Natural killer cell treated with Interleukin-12 subunit alpha and Interleukin-12 subunit beta and Interleukin-15 and Interleukin-18, amount 100 ng/mL, for 72 hours (primary cell): ENCODE measurements at places on chromosomes 2 and 18. TPM values are rescaled to one million over a fixed set of nuclear protein-coding genes. Genes with fewer than 3 reads are reported as not detected.

Gene FAM237A
- total RNA-seq: not detected

Gene CCDC150
- total RNA-seq: 12.0 TPM

Gene SLC23A3
- total RNA-seq: 3.3 TPM

Gene CD8B
- 8.4 TPM for total RNA-seq

Gene CYP20A1
- total RNA-seq: 25.9 TPM

Gene TGFA
- total RNA-seq: 1.6 TPM

Gene LOXL3
- 1.2 TPM for total RNA-seq

Gene NTSR2
- not detected for total RNA-seq

Gene INPP5D
- total RNA-seq: 155 TPM

Gene ATG16L1
- 78.6 TPM for total RNA-seq

Gene NFE2L2
- total RNA-seq: 71.2 TPM

Gene PROKR1
- total RNA-seq: not detected

Gene UGT1A3
- not detected for total RNA-seq

Gene MAT2A
- total RNA-seq: 503 TPM

Gene LPIN2
- 80.3 TPM for total RNA-seq

Gene C18orf32
- 14.4 TPM for total RNA-seq
